ENCODE measurements at places on chromosomes 7 and 10.

- DNase-seq, result no peak
Measured at GRCh38 chr7:148588168-148588567, 2.4 kb upstream of the C7orf33 start.

GRCh38 chr10:29619241-29619669, 15.5 kb downstream of the SVIL start:
- no peak for DNase-seq

DNA sequence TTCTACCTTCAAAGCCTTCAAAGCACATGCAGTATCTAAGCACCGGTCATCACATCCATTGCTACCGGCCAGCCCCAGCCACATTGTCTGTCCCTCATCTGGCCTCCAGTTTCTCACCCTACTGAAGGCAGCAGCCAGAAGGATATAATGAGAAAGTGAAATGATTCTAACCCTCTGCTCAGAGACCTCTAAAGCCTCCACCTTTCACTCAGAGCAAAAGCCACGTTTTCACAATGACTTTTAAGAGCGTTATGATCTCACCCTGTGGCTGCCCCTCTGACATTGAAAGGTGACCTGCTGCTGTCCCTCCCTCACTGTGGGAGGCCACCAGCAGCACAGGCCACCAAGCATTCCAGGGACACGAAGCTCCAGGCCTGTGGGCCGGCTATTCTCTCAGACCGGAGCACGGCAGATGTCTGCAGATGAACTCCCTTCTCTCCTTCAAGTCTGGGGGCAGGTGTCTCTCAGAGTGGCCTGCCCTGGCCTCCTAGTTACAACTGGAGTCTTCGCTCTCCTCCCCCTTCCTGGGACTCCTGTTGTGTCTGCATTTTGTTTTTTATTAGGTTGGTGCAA, 94.9 kb upstream of the EEPD1 start:
- DNase-seq, result no peak

- DNase-seq, result no peak
Measured at GRCh38 chr7:28406192-28406591, 6.1 kb upstream of the CREB5 start.

DNA sequence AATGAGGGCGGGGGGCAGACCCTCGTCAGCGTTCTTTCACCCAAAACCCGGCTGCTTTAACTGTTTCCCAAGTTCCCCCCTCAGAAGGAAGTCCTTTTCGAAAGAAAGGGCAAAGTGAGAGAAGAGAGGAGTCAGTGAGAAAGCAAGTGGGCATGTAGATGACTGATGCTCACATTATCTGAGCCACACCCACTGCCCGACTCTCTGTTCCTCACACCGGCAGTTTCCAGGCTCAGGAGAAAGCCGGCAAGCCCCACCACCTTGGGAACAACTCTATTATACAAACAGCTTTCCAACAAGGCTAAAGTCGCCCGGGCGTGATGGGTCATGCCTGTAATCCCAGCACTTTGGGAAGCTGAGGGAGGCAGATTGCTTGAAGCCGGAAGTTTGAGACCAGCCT, 23.1 kb downstream of the RCC1L start:
- no peak for DNase-seq

GRCh38 chr10:30594077-30594476, 35.5 kb downstream of the LYZL2 start:
- DNase-seq, result no peak

- DNase-seq, result no peak
Measured at GRCh38 chr7:110800984-110801383, 289.9 kb upstream of the LRRN3 start.
